ENCODE measurements at places on chromosomes 12 and 14.

- DNase-seq, result peak; percentile 75
These were observed 8.3 kb downstream of the PLD4 start for GRCh38 chr14:104932676-104933631.

GRCh38 chr14:98070536-98070935 is 1201.5 kb downstream of the BCL11B start:
- no peak for DNase-seq

DNA sequence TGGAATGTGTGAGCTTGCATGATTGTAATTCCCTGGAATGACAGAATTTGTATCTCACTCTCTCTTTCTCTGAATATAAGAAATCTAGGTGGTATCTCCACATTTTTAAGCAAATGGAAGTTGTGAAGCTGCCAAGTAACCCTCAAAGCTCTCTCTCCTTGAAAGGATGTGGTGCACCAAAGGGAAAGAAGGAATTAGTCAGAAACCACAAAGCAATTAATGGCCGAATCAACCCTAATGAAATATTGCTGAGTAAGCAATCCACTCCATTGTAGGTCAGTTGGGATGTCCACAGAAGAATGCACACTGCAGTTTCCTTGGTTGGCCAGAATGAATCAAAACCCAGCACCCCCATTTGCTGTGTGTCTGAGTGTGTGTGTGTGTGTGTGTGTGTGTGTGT is 153.5 kb downstream of the KCNA5 start:
- no peak for DNase-seq

- DNase-seq, result no peak
These were observed 100.7 kb downstream of the LRRK2 start for GRCh38 chr12:40325349-40325960.

DNA sequence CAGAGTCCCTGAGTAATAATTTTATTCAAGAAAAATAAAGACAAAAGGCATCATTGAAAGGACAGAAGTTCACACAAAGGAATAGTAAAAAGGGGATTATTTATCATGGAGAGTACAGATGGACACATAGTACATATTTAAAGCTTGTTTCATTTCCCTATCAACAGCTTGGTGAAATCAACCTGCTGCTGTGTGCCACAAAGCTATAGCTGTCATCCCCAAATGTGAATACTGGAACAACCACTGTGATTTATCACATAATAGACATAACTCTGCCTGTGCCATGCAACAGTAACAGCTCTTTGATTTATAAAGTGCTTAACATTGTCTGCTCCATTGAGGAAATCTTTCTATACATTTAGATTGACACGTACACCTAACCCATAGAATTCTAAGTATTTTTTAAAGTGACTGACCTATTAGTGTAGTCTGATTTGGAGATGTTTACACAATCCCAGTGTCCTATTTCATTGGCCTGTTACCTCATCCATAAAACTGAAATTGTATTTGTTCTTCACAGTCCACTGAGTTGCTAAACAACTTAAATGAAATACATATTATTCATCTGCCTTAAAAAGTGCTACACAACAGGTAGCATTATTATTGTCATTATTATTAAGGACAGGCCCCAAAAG is 3.3 kb downstream of the NEMF start:
- no peak for DNase-seq
